GM23248 (cell line): ENCODE measurements at places on chromosomes 3 and 15.
A peak's percentile ranks its signal among the peaks of the same experiment; 100 is the strongest.

DNA sequence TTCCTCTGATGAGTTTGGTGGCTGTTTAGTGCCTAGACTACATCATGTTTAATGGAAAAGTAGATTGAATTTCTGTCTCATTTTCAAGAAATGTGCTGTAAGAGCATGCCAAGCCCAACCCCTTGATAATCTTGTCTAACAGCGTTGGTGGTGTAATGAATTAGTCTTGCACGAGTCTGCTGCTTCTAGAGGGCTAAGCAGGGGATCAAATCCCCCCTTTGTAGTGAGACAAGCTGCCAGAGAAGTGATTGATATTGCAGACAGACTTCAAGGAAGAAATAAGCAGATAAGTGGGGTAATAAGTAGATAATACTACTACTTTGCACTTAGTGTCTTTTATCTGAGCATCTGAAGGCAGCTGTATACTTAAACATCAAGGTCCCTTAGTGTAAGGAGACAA, 141.4 kb downstream of the TP63 start:
- DNase-seq, result peak; percentile 64

DNA sequence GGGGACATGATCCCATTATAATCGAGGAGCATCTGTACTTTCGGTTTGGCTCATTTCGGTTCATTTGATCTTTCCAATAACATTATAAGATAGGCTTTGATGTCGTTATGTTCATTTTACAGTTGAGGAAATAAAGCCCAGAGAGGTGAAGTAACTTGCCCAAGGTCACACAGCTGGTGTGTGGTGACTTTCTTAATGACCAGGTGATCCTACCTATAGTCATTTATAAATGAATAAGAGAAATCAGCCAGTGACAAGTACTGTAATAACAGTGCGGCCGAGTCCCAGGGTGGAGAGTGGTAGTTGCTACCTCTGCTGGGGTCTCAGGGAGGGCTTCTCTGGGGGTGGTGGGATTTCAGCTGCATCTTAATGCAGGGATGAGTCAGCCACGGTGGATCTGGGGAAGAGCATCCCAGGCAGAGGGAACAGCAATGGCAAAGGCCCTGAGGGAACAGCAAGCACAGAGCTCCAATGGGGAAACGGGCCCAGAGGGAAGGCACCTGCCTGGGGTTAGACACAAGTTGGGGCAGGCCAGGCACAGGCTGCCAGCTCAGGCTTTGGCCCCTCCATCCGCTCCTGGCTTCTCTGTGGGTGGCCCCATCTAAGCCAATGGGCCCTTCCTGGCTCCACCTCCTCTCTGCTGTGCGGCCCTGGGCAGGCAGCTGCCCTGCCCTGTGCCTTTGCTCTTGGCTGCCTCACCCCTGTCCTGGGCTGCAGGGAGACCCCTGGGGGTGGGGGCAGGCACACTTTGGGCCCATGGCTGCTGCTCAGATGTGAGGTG, 1.1 kb upstream of the FBLN2 start:
- no peak for DNase-seq

- peak; percentile 24 for DNase-seq
Observed at GRCh38 chr15:64524778-64525177, 64.4 kb downstream of the ZNF609 start.

GRCh38 chr3:45907769-45908705, 21.7 kb downstream of the CCR9 start:
- DNase-seq, result peak; percentile 92

- DNase-seq, result no peak
Observed at GRCh38 chr3:25751725-25752124, 31.5 kb downstream of the NGLY1 start.

DNA sequence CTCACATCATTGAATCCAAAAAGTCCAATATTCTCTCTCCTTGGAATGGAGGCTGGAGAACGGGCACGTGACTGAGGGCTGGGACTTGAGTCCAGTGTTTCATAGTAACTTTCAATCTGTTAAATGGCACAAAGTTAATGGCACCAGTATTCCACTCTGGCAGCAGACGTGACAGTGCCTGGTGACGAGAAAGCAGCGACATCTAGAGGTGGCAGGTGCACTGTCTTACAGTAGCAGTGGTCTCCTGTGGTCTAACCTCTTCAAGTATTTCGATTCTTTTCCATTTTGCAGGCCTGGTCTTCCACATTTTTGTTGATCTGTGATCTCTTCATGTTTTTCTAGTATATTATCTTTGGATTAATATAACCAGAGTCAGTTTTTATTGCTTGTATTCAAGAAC, 107.1 kb downstream of the OXSM start:
- peak; percentile 29 for DNase-seq

GRCh38 chr3:60217156-60217911, 1033.9 kb downstream of the FHIT start:
- peak; percentile 27 for DNase-seq

GRCh38 chr3:114669614-114670013, 375.8 kb downstream of the TIGIT start:
- DNase-seq, result peak; percentile 53

DNA sequence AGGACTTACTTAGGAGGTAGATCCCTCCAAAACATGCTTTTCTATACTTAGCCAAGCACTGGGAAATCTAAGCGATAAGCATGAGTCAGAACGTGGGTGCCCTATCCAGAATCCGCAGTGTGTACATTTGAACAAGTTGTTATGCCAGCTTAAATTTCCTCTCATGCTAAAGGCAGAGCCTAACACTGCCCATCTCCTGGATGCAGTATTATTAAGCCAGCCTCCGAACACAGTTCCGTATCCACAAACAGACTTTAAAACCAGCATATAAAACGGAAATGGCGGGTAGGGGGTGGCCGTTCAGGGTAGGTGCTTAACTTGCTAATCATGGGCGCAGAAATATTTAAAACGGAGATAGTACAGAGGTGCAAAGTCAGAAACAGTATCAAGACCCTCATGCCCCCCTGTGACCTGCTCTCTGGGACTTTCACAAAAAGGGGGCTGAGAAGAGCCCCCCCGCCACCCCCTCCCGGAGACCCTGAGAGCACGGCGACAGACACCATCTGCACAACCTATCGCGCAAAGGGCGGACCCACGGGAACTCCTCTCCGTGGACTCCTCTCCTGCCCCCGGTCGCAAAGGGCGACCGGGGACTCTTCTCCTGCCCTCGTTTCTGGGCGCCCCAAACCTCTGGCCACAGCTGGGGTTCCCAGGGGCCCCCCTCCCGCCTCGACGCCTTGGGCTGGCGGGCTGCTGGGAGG, 889 bp upstream of the LRRIQ4 start:
- peak; percentile 81 for DNase-seq
